ENCODE measurements at places on chromosomes 7 and 10. TPM values are rescaled to one million over a fixed set of nuclear protein-coding genes. Genes with fewer than 3 reads are reported as not detected.

SYT15 gene
- total RNA-seq: 0.38 TPM

TLL2 gene
- not detected for total RNA-seq

DNA sequence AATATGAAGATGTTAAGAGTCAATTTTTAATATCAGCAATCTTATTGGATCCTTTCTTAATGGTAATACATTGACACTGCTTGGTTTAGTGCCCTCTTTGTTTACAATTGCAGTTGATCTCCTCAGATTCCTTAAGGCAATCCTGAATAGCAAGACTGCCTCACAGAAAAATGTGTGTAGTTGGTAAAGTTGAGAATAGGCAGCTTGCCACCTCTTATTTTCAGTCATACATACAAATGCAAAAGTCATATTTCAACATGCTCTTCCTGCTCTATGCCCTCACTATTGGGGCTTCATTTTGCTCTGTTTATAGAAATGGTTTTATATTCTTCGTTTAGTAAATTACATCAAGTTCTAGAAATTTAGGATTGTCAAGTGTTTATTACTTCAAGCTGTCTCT is 661.1 kb upstream of the ANKRD30A start:
- H3K27ac ChIP-seq: no peak overlapping the region
- no peaks in the 10 kb centered on the region for H3K36me3 ChIP-seq
- no peak for DNase-seq
- no peaks in the 10 kb centered on the region for H3K4me1 ChIP-seq

DNA sequence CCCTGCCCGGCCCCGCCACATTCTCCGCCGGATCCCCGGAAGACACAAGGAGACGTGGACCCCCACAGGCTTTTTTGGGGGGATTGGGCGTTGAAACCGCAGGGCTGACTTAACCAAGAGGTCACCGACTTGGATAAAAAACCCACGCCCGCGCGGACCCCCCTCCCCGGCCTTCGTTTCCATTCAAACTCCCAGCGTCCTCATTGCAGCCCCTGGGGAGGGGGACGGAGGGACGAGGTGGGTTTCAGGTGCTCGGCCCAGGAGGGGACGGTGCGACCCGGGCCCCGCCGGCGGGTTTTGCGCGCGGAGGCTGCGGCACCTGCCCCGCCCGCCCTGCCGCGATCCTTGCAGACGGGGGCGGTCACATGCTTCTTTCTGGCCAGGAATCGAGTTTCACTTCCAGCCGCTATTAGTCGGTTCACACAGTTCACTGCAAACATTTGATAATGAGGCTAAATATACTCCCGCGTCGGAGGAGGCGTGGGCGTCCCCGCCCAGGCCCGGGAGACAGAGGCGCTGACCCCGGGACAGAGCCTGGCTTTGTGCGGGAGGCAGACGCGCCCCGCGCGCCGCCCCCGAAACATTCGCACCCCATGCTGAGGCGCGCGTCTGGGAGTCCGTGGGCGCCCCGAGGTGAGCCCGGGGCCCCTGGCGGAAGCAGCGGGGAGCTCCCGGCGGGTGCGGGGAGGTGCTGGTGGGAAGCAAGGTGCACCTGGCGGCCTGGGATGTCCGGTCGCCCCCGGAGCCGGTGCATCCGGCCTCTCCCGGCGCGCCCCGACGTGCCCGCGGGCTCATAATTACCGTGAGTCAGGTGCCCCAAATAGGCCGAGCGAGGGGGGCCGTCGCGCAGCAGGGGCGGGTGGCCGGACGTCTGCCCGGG is 2.7 kb upstream of the PDGFA start:
- H3K36me3 ChIP-seq: no peaks in the 10 kb centered on the region
- peak overlapping the region; percentile 60 for H3K4me3 ChIP-seq
- peaks cover 25% of the 10 kb centered on the region for H3K27me3 ChIP-seq
- H3K4me1 ChIP-seq: peaks cover 9% of the 10 kb centered on the region
- no peak overlapping the region for H3K27ac ChIP-seq
- no peak for DNase-seq

DNA sequence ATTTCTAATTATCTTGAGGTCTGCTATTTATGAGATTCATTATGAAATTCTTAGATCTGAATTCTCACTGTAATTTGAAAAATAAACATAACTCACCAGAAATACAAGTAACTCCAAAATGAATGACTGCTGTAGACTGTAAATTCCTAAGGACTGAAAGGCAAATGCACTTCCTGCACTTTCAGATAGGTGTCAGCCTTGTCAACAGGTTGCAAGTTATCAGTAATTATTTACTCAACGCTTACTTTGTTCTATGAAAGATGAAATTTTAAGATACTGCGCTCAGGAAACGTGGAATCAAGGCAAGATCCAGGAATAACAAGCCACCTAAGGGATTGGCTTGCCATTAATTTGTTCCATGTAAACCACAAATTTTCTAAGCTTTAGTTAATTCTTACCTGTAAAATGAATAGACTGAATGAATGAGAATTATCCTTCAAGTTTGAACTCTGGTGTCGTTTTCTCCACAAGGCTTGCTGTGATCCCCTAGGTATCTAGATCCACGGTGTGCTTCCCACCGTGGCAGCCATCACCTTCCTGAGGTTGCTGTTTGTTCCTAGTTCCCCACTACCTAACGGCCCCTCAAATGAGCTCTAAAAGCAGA is 12.6 kb downstream of the DHX32 start:
- H3K4me1 ChIP-seq: no peaks in the 10 kb centered on the region
- H3K4me3 ChIP-seq: no peak overlapping the region
- peak; percentile 48 for DNase-seq

- no peak overlapping the region for H3K27ac ChIP-seq
- no peaks in the 10 kb centered on the region for H3K36me3 ChIP-seq
- H3K4me3 ChIP-seq: no peak overlapping the region
Measured at GRCh38 chr7:107874605-107875446, 16.2 kb upstream of the DLD start.

DNA sequence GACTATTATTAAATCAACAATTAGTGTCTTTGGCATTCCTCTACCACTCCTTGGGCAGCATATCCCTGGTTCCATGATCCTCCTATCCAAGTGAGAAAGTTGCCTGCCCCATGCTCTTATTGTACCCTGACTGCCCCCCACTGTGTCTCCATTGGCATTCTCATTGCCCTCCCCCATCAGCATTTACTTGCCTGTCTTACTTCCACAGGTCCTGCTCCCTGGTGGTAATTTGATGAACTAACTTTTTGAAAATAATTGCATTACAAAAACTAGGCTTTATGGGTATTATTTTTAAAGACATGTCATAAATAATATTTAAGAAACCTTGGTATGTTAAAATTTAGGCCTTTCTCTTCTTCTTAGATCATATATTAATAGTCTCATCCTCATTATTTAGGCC is 346.4 kb downstream of the PCLO start:
- H3K27me3 ChIP-seq: no peaks in the 10 kb centered on the region
- no peaks in the 10 kb centered on the region for H3K36me3 ChIP-seq
- no peak overlapping the region for H3K4me3 ChIP-seq
- DNase-seq: no peak
- H3K4me1 ChIP-seq: no peaks in the 10 kb centered on the region

DNA sequence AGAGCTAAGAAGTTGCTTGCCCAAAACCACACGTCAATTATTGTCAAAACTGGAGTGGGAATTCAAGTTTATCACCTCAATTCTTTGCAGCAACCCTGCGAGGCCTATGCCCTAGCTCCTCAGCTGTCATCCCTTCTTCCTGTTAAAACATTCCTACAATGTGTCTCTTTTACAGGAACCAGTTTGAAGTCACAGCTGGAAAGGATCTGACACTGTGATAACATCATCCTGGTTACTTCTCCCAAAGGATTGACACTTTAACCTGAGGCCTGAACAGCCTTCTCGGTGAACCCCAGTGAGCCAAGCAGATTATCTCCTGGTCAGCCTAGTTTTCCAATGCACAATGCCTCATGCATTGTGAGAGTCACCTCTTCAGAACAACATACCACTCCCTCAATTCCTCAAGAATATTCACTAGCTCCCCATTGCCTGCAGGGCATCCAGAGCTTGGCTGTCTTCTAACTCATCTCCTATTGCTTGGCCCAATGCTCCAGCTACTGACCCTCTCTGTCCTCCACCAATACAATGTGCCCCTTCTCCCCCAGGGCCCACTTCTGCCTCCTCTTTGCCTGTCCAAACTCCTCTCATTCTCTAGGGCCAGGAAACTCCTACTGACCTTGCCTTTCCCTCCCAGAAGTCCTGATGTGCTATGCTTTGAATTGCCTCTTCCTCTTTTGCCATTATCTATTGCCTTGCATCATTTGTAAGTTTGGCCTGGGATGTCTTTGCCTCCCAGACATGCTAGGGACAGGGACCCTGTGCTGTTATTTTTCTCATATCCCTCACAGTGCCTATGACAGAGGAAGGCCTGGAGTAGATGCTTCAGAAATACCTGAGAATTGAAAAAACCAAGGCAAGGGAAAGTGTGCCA is 10.4 kb upstream of the DLG5 start:
- no peak overlapping the region for H3K27ac ChIP-seq
- no peak for DNase-seq
- H3K27me3 ChIP-seq: no peaks in the 10 kb centered on the region
- no peak overlapping the region for H3K4me3 ChIP-seq

DNA sequence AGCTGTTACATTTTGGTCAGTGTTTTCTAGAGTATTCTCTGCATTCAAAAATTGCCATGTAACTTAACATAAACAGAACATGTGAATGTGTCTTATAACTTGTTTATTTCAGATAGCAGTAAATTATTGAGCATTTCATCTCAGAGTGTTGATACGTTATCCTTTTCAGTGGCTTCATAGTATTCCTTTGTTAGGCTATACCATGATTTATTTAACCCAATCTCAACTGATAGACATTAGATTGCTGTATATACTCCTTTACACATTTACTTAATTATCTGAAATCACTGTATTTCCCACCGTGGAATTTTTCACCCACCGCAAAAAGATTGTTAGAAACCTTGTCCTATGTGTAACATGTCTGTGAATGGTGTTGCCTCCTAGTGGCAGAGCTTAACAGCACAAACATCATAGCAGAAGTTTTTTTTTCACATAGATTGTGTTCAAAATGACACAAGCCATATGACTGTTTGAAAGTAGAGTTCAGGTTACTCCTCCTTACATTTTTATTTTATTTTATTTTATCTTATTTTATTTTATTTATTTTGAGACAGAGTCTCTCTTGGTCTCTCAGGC is 21.4 kb downstream of the SLF2 start:
- H3K27ac ChIP-seq: no peak overlapping the region
- H3K27me3 ChIP-seq: no peaks in the 10 kb centered on the region
- H3K4me1 ChIP-seq: peaks cover 8% of the 10 kb centered on the region
- DNase-seq: peak; percentile 45
- no peak overlapping the region for H3K4me3 ChIP-seq

DNA sequence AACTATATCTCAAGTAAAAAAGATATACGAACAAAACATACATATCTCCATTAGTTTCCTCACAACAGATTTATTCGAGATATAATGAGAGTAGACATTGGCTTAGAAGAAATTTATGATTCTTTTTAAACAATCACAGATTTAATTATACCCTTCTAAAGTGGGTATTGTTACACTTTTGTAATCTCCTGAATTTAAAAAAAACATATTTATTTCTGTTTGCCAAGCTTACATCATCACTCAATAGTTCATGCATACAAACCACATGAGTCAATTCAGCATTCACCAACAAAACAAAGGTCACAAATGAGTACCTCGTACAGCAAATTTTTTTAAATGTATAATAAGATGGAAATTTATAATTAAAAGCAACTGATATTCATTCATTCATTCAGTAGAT is 17.6 kb downstream of the LRRN3 start:
- H3K27ac ChIP-seq: no peak overlapping the region
- H3K27me3 ChIP-seq: no peaks in the 10 kb centered on the region
- no peak overlapping the region for H3K4me3 ChIP-seq
- DNase-seq: peak; percentile 4

- H3K36me3 ChIP-seq: no peaks in the 10 kb centered on the region
- peaks cover 16% of the 10 kb centered on the region for H3K4me1 ChIP-seq
- no peak overlapping the region for H3K4me3 ChIP-seq
- H3K27me3 ChIP-seq: no peaks in the 10 kb centered on the region
- no peak overlapping the region for H3K27ac ChIP-seq
- no peak for DNase-seq
Measured at GRCh38 chr10:667096-667495, 22.4 kb downstream of the DIP2C start.

- no peak overlapping the region for H3K4me3 ChIP-seq
- H3K27me3 ChIP-seq: no peaks in the 10 kb centered on the region
- no peak overlapping the region for H3K27ac ChIP-seq
- no peak for DNase-seq
- peaks cover 4% of the 10 kb centered on the region for H3K36me3 ChIP-seq
Measured at GRCh38 chr7:22863156-22863899, 40.7 kb upstream of the TOMM7 start.

- H3K4me3 ChIP-seq: no peak overlapping the region
- H3K36me3 ChIP-seq: no peaks in the 10 kb centered on the region
- no peaks in the 10 kb centered on the region for H3K27me3 ChIP-seq
- no peak for DNase-seq
- no peaks in the 10 kb centered on the region for H3K4me1 ChIP-seq
Measured at GRCh38 chr7:47027695-47028240, 554.1 kb downstream of the TNS3 start.

DNA sequence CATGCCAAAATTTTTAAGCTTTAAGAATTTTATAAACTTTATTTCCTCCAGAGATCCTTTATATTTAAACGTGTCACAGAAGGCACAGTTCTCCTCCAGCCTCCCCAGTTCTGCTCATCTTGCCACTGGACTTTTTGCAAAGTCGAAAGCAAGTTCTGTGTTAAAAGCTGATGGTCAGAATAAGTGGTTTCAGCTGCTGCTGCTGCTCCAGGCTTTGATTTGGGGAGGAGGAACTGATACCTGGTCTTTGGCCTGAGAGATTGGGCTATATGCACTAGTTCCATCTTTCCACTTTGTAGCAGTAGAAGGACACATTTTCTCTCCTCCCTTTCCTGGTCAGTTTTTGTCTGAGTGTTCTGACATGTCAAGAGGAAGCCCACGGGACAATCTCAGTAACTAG is 435.9 kb upstream of the PHF14 start:
- no peak overlapping the region for H3K4me3 ChIP-seq
- H3K27me3 ChIP-seq: no peaks in the 10 kb centered on the region
- no peak overlapping the region for H3K27ac ChIP-seq
- no peak for DNase-seq
- H3K36me3 ChIP-seq: no peaks in the 10 kb centered on the region

- H3K4me3 ChIP-seq: no peak overlapping the region
- no peaks in the 10 kb centered on the region for H3K4me1 ChIP-seq
- no peak overlapping the region for H3K27ac ChIP-seq
- no peak for DNase-seq
Measured at GRCh38 chr7:123661765-123662164, 6.1 kb downstream of the LMOD2 start.

- no peak for DNase-seq
- H3K4me1 ChIP-seq: no peaks in the 10 kb centered on the region
- H3K27me3 ChIP-seq: no peaks in the 10 kb centered on the region
Measured at GRCh38 chr10:5720182-5720581, 35.5 kb downstream of the TASOR2 start.

- no peaks in the 10 kb centered on the region for H3K4me1 ChIP-seq
- no peak for DNase-seq
- H3K27ac ChIP-seq: no peak overlapping the region
- no peaks in the 10 kb centered on the region for H3K27me3 ChIP-seq
Measured at GRCh38 chr10:83522456-83522855, 616.9 kb upstream of the GHITM start.

GRCh38 chr7:42720012-42720411 is 191.9 kb downstream of the C7orf25 start:
- no peak overlapping the region for H3K4me3 ChIP-seq
- H3K36me3 ChIP-seq: no peaks in the 10 kb centered on the region
- DNase-seq: no peak
- no peak overlapping the region for H3K27ac ChIP-seq
- no peaks in the 10 kb centered on the region for H3K4me1 ChIP-seq
- no peaks in the 10 kb centered on the region for H3K27me3 ChIP-seq
